ENCODE measurements at places on chromosomes 7 and 10.

GRCh38 chr7:94276027-94276426 lies 118.7 kb upstream of the COL1A2 start:
- no peak for DNase-seq

- no peak for DNase-seq
Measured at GRCh38 chr10:132311338-132311939, 3.7 kb upstream of the STK32C start.

- no peak for DNase-seq
Measured at GRCh38 chr7:116955801-116956476, 2.6 kb downstream of the ST7 start.

DNA sequence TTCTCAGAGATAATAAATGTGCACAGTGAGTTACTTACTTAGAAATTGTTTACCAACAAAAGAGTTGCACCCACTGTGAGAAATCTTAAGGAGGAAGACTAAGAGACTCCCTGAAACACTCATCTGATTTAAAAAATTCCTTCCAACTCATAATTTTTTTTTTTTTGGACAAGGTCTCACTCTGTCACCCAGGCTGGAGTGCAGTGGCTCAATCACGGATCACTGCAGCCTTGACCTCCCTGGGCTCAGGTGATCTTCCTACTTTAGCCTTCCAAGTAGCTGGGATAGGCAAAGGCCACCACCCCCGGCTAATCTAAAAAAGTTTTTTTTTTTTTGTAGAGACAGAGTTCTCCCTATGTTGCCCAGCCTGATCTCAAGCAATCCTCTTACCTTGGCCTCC lies 36.0 kb downstream of the MALSU1 start:
- DNase-seq: no peak

GRCh38 chr10:60856405-60856804 lies 78.1 kb downstream of the CDK1 start:
- DNase-seq: no peak

DNA sequence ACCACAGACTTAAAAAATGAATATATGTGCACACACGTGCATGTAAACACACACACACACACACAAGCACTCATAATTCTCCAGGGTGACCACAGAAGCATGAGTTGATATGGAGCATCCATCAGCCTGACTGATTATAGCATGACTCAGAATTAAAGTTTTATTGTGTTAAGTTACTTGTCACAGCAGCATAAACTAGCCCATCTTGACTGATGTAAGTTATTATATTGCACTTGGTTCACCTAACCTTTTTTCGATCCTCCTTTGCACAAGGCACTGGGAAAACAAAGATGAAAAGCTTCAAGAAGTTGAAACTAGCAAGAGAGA lies 18.8 kb upstream of the SLC35G1 start:
- no peak for DNase-seq

GRCh38 chr7:12630513-12630819 lies 57.0 kb upstream of the ARL4A start:
- no peak for DNase-seq

DNA sequence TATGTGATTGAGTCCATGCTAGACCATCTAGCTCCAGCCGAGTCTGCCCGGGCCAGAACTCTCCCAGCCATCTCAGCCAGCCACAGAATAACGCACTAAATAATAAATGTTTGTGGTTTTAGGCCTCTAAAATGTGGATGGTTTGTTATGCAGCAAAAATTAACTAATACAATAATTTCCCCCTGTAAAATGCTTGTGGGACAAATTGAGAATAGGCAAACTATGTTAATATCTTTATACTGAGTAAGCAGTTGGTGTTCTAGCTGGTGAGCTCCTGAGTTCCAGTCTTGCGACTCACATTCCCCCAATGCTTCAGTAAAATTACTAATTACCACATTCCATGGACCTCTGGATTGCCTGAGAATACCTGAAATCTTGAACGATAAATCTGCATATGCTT lies 316.8 kb upstream of the NFE2L3 start:
- no peak for DNase-seq

DNA sequence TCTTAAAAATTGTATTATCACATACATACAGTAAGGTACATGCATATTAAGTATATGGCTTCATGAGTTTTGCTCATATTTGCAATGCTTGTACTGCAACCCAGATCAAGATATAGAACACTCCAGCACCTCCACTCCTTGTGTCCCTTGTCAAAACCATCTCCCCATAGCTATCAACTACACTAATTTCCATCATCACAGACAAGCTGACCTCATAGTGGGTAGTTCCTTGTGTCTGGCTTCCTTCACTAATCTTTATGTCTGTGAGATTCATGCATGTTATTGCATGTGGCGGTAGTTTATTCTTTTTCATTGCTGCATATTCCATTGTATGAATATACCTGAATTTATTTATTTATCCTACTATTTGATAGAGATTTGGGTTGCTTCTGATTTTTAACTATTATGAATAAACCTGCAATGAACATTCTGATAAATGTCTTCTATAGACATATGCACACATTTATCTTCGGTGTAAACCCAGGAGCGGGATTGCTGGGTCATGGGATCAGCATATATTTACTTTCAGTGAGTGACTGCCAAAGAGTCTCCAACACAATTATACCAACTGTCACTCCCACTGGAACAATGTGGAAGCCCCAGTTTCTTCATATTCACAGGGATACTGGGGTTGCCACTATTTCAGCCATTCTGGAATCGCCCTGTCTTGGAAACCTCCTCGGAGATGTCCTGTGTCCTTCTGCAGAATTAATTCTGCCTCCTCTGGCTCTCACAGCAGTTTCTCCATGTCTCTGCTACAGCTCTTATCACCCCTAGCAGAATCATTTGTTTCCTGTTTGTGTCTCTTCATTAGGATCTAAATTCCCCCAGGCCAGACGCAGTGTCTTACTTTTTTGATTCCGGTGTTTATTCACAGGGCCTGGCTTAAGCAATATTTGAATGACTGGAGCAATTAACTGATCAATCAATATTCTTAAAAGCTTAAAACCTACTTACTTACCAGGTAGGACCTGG lies 14.7 kb upstream of the ADAM12 start:
- DNase-seq: no peak

DNA sequence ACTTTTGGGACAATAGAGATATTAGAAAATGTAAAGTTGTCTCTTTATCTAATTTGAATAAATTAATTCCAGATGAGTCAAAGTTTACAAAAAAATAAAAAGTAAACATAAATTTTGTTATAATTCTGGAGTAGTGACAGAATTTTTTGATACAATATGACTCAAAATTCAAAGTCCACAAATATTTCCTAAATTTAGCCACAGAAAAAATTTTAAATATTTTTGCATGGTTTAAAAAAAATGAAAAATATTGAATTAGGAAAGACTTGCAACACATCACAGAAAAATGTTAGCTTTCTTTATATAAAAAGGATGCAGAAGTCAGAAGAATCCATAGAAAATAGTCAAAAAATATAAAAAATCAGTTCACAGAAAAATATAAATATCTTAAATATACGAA lies 117.7 kb downstream of the ARHGAP21 start:
- no peak for DNase-seq

DNA sequence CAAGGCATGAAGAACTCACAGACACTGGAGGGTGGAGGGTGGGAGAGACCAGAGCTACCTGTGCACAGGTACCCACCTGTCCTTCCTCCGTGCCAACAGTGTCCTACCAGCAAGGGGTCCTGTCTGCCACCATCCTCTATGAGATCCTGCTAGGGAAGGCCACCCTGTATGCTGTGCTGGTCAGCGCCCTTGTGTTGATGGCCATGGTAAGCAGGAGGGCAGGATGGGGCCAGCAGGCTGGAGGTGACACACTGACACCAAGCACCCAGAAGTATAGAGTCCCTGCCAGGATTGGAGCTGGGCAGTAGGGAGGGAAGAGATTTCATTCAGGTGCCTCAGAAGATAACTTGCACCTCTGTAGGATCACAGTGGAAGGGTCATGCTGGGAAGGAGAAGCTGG lies 21.8 kb downstream of the PRSS2 start:
- DNase-seq: no peak

DNA sequence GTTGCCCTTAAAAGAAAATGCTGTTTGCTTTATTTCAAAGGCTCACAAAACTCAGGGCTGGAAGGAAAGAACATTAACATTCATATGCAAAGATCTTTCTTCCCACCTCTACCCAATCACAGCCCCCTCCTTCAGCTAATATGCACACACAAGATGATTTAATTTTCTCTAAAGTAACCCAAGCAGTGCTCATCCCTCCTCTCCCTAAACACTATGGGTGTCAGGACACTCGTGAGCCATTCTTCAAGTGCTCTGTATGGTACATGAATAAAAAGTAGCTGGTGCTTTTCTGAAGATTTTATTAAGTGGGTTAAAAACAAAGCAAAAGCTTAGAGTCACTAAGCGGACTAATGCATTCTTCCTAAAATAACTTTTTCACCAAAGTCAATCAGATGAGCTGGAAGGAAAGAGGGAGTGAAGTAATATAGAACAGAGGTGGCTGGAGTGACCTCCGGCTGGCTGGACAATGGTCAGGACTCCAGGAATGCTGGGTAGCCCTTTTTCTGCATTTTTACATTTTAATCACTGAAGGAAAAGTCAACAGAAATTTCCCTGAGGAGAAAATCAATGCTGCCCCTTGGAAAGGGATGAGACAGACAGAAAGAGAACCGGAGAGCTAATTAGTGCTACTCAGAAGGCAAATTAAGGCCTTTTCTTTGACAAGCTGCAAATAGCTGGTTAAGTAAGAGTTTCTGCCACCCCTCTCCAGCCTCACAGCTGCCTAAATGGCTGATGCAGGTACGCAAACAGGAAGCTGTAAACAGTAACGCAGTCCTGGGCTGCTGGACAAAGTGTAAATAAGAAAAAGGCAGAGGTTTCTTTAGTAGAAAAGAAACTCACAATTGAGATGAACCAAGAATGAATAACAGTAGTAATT lies 6.6 kb downstream of the DGKI start:
- no peak for DNase-seq

DNA sequence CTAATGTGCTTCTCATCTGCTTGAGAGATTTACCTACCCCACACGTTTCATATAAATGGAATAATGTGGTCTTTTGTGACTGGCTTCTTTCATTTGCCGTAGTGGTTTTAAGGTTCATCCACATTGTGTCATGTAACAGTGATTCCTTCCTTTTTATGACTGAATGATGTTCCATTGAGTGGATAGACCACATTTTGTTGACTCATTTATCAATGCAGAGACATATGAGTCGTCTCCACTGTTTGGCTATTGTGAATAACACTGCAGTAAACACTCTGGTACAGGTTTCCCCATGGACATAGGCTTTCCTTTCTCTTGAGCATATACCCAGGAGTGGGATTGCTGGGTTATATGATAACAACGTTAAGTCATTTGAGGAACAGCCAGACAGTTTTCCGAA lies 2.0 kb upstream of the AOC1 start:
- DNase-seq: peak; percentile 29

DNA sequence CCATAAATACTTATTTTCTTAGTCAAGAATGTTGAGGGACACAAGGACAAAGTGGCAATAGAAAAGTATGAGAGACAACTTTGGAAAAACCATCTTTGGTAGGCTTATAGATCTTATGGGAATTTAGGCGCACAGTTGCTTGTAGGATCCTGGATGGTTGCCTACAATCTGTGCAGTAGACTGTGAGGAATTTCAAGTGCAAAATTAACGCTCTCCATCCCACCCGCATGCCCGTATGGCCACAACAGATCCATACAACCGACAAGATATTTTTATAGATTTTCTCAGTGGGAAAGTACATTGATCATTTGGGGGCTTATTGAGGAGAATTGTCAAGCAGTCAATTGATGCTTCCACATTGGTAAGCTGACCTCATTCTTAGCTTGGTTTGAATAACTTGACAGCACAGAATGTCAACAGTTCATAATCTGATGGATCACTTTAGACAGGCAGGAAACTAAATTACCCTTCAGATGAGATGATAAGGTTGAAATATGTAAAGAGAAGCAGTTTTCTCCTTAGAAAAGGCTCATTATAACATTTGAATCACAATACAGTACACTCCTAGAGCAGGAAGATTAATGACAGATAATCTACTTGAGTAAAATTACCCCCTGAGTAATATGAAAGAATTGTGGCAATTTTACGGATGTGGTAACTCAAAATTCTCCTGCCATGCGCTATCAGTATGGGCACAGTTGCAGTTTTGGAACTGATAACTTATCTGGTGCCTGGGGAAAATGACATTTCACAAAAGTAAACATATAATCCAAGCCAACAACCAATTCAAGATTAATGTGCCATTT lies 479.7 kb downstream of the KIF20B start:
- no peak for DNase-seq

DNA sequence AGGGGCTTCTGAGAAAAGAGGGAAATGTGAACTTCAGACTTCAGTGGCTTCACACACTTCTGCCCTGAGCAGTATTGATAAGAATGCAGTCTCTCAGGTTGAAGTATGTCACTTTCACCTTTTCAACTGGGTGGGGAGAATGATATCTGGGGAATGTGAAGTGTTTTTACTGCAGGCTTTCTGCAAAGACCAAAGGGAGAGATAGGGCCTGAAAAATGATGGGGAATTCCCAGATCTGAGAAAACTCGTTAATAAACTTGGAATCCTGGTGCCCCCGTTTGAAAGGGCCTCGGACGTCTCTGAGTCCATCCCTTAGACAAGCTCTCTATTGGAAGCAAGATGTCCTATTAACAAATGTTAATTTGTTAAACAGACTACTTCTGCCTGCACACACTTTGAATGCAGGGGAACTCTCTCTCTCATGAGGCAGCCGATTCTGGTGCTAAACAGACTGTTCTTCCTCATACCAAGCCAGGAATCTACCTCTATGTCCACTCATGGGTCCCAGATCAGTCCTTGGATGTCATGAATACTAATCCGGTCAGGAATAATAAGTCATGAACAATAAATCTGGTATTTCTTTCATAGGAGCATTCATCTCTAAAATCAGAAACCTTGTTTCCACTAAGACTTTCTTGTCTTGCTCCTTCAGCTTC lies 193.6 kb downstream of the JCAD start:
- DNase-seq: no peak

- no peak for DNase-seq
Measured at GRCh38 chr10:70459774-70460490, 18.5 kb upstream of the NODAL start.

DNA sequence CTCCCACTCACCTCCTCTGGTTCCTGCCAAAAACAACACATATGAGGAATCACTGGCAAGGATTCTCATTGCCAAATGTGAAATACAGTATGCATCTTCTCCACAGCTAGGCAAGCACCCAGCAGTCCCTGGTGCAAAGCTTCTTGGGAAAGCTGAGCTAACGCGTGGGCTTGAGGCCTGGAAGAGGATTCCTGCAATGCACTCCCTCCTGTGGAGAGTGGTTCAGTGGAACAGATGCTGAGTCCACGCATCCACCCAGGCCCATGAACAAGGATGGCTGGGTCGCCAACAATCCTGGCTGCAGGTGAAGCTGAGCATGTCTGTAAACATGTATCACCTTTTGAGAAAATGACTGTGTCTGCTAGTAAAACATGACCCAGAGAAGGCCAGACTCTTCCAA lies 113.2 kb upstream of the CHST15 start:
- no peak for DNase-seq
